Keratinocyte (primary cell): ENCODE measurements at places on chromosomes 2 and 18. TPM values are rescaled to one million over a fixed set of nuclear protein-coding genes. Genes with fewer than 3 reads are reported as not detected.

- no peak for DNase-seq
Measured at GRCh38 chr18:63808125-63808524, 32.9 kb downstream of the SERPINB7 start.

DYNAP gene
- 0.07 TPM in 1 of 3 replicates, not detected in the others for polyA plus RNA-seq

- no peak for DNase-seq
Measured at GRCh38 chr2:153455861-153456260, 22.7 kb downstream of the RPRM start.

- no peak for DNase-seq
Measured at GRCh38 chr2:39383146-39383545, 53.9 kb downstream of the MAP4K3 start.

DNA sequence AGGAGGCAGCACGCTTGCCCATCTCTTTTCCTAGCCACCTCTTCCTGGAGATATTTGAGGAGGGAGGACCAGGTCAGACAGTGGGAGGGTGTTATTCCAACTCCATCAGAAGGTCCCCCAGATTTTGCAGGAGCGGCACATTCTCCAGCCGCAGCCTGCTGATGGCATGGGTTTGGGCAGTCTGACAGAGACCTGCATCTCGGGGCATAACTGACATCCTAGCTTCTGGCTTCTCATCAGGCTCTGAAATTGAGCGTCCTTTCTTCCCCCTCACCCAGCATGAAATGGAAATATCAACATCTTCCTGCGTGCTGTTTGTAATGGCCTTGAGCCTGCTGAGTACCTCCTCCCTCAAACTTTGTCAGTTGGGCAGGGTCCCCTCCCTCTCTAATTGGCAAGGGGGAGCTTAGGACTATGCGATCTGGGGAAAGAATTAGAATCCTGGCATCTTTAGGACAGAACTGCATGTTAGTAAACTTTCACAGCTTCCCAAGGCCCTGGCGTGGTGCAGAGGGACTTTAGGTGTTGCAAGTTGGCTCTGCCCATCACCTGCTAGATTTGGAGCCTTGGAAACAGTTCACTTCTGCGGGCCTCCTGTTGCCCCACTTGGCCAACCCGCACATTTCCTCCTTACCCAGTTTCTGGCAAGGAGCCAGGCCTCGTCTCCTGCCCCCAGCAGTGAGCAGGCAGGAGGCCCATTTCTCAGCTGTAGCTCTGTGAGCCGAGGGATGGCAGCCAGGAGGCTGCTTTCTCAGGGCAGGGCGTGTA, 2.2 kb downstream of the ITM2C start:
- DNase-seq = no peak

DNA sequence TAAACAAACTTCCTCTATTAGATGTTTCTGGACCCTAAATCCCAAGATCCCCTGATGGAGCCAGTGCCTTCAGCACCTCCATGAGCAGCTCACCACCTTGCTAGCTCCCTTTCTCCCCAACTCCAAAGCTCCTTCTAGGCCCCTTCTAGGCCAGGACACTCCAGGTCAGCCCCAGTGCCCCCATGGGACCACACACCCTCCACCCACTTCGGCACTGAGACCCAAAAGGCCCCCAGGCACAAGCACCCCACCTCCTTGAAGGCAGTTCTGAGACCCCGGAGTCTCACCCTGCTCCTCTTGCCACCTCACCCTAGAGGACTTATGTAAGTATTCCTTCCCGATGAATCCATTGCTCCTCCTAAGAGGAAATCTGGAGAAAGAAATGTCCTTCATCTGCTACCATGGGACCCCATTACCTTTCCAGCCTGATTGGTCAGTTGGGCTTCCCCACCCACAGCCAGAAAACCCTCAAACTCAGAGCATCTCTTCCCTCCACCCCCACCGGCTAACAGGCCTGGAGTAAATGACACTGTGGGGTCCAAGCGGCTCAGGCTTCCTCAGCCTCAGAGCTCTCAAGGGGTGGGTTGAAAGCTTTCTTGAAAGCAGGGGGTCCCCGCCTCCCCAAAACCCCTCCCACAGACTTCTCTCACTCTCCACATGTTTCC, 9.8 kb upstream of the ARMC9 start:
- DNase-seq = no peak

UNC80 gene
- polyA plus RNA-seq = 0.09 to 0.13 TPM (median 0.10 TPM) in 3 replicates

DNA sequence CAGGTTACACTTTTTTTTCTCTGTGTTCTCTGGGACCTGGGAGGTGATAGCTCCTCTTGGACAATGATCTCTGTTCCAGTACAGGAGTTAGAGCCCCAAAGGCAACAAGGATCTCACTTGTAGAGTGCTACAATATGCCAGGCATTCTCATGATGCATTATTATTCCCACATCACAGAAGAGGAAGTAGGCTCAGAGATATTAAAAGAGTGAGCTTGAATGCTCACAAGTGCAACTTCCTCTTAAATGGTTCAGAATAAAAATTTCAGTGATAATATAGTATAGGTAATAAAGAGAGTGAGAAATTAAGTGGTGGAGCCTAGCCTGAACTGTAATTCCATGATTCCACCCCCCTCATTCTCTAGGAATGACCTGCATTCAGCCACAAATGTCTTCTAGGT, 21.4 kb downstream of the POLE4 start:
- DNase-seq = no peak

SOCS6 gene
- polyA plus RNA-seq = 18.7 to 22.2 TPM (median 20.4 TPM) in 3 replicates

UGT1A3 gene
- polyA plus RNA-seq = 0.63 to 3.2 TPM (median 1.8 TPM) in 3 replicates

DNA sequence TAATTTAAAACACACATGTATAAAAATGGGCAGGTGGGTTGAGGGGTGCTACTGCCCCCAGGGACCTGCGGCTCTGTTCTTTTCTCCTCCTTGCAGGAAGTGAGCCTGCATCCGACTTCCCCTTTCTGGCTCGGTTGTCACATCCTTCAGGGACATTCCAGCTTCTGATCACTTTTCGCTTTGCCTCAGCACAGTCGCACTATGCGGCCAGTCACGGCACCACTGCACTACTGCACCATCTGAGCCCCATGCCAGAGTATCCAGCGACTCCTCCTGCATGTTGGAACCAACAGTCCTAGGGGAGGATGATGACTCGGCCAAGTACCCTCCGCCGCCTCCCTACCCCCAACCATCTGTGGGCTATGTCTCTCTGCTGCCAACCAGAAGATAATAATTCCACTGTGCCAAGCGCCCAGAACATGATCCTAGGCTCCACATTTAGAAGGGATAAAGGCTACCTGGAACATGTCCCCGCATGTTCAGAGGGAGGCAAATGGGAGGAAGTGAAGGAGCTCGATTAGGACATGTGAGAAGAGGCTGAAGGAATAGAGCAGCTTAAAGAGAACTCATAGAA, 17.6 kb downstream of the CDC42EP3 start:
- DNase-seq = no peak

GRCh38 chr2:237198164-237198855, 112.6 kb downstream of the COPS8 start:
- DNase-seq = no peak

- DNase-seq = no peak
Measured at GRCh38 chr2:236180831-236181453, 12.8 kb upstream of the GBX2 start.

ZNF638 gene
- 44.3 to 66.5 TPM (median 53.0 TPM) in 3 replicates for polyA plus RNA-seq

GRCh38 chr2:64649626-64650025, 4.1 kb downstream of the SERTAD2 start:
- DNase-seq = no peak

DNA sequence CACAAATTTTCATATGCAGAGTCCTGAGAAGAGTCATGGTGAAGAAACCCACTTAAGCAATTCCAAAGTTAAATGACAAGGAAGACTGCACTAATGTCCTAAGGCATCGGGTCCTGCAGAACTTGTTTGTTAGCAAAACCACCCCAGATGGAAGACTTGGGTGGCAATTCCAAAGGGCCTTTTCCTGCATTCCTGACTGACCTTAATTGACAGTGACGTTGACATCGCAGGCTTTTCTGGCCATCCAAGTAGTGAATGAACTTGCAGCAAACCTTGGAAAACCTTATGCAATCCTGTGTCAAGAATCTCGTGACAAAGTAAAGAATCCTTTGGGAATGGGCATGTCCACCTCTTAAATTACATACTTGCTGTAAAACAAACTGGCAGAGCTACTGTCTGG, 112.5 kb upstream of the SH3BP4 start:
- no peak for DNase-seq

DNA sequence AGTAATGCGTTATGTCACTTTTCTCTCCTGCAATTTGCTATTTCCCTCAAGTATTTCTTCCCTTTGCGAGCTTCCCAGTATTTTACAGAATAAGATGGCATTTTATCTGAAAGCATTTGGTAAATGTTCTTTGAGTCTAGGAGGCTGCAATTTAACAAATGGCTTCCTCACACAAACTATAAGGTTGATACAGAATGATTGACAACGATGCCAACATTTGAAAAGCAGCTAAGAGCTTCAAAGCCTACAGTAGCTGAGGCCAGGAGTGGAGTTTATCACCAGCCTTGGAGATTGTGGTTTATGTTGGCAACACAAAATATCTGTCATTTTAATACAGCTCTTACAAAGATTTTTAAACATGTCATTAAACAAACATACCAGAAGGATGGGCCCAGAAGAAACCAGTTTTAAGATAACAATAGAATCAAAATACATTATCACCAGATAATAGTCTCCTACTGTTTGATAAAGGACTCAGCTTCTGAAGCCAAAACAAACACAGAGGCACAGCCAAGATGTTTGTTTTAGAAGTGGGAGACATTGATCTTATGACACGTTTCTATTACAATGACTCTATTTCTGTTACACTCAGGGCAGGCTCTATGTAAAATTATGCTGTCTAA, 711.4 kb upstream of the ACVR2A start:
- no peak for DNase-seq

DNA sequence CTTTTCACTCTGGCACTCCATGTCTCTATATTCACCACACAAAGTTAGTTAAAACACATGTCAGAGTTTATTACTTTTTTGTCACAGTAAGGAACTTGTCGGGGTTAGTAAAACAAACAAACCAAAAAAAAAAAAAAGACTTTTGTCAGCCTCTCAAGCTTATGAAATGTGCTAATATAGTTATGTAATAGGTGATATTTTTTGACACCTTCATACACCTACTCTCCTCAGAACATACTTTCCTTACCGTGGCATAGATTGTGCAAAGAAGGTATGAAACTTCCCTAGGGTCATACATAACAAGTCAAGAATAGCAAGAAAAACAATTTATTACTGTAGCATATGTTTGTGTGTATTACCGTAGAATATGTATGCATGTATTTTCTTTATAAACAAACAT, 633.3 kb downstream of the CNTNAP5 start:
- DNase-seq = no peak

DNA sequence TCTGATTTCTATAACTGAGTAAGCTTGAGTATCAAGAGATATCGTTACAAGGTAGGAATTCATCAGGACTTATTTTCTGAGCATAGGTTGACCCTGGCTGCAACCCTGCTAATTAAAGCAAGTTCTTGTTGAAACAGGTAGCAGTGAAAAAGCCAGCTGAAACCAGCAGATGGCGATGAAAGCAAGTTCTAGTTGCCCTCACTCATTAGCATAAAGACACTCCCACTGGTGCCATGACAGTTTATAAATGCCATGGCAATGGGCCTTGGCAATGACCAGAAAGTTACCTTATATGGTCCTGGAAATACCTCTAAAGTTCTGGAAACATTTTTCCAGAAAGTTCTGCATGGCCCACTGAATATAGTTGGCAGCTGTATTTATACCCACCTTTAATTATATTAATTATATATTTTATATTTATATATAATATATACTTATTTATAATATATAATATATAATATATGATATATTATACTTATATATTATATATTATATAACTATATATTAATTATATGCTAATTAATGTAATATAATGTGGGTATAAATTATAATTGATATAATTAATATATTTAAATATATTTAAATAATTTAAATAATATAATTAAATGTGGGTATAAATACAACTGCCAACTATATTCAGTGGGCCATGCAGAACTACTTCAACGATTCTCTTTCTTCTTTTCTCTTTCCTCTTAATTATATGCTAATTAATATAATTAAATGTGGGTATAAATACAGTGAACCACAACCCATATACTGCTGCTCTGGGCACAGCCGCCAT, 188.0 kb downstream of the CDH7 start:
- DNase-seq = no peak

PTH2R gene
- not detected in 3 replicates for polyA plus RNA-seq

- DNase-seq = no peak
Measured at GRCh38 chr18:56291294-56291693, 347.1 kb downstream of the TXNL1 start.

- no peak for DNase-seq
Measured at GRCh38 chr2:129903586-129904425, 75.7 kb upstream of the RAB6C start.

GRCh38 chr2:88765154-88765888, 73.8 kb downstream of the RPIA start:
- no peak for DNase-seq

GRCh38 chr2:170436077-170436943, 258.4 kb downstream of the MYO3B start:
- no peak for DNase-seq

GRCh38 chr2:232027530-232027929, 66.0 kb downstream of the DIS3L2 start:
- no peak for DNase-seq

CXCR4 gene
- polyA plus RNA-seq = 0.06 to 0.21 TPM (median 0.08 TPM) in 3 replicates

CYP26B1 gene
- 0.75 to 1.8 TPM (median 1.2 TPM) in 3 replicates for polyA plus RNA-seq

DNA sequence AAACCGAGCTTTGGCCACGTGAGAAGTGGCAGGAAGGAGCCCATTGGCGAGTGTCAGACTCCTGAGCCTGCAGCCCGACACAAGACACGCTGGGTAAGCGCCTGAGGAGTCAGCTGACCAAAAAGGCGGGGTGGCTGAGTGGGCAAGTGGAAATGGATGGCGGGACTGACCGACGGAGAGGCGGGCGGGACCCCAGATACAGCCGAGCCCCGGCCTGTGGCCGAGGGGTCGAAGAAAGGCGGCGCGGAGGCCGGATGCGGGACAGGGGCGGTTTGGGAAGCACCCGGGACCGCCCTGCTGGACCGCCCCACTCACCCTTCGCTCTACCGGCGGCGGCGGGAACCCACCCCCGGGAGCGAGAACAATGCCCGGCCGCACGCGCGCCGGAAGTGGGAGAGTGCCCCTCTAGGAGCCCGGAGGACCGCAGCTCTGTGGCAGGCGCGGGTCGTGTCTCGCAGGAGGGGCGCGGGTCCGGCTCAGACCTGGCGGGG, 22.8 kb downstream of the ZSCAN30 start:
- no peak for DNase-seq
